ENCODE measurements at places on chromosomes 16 and 17. TPM values are rescaled to one million over a fixed set of nuclear protein-coding genes. Genes with fewer than 3 reads are reported as not detected.

The CDR2L gene
- total RNA-seq = 15.1 TPM

The SLC52A1 gene
- 0.28 TPM for total RNA-seq

The KRT20 gene
- not detected for total RNA-seq

The GSPT1 gene
- 161 TPM for total RNA-seq

The KRT28 gene
- total RNA-seq = not detected

The ZP2 gene
- not detected for total RNA-seq

The KCTD13 gene
- 72.0 TPM for total RNA-seq

The CMTM2 gene
- 0.65 TPM for total RNA-seq

The KRTAP4-6 gene
- not detected for total RNA-seq

The ZNF830 gene
- total RNA-seq = 13.9 TPM

The C17orf78 gene
- total RNA-seq = not detected

The KRT14 gene
- 2.5 TPM for total RNA-seq

The TBX4 gene
- not detected for total RNA-seq

Data from PC-9 (cell line).